ENCODE measurements at places on chromosomes 1 and 21.

- no peak for DNase-seq
Observed at GRCh38 chr1:153202006-153202405, 1.2 kb upstream of the LELP1 start.

GRCh38 chr1:27053977-27054753 lies 41.5 kb upstream of the TENT5B start:
- DNase-seq, result no peak

- no peak for DNase-seq
Observed at GRCh38 chr21:39504230-39504629, 52.5 kb downstream of the SH3BGR start.

DNA sequence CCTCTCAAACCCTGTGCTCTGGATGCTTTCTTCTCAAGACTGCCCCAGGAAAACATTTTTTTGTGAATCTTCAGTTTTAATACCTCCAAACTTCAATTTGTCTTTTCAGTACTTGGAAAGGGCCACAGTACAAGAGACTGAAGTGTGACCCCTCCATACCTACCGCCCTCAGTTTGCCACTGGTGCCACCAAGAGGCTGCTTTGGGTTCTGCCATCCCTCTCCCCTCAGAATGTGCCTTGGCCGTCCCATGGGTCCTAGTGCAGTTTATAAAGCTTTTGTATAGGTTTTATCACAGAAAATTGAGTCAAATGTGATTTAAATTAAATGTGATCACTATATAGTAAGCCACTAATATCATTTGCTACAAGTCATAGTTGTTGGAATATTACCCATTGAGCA lies 60.8 kb upstream of the PGD start:
- DNase-seq, result no peak

GRCh38 chr1:18816808-18817207 lies 42.7 kb downstream of the TAS1R2 start:
- DNase-seq, result no peak

DNA sequence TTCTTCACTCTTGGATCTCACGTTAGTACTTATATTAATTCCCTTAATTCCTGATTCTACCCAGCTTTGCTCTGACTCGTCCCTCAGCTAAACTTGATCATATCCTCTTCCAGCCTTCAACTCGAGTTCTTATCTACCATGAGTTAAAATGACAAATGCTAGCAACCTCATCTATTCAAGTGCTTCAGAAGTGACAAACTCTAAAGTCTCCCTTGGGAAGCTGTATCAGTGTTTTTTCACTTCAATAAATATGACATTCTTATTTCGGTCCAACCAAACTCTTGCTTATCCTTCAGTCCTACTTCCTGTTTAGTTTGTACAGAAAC lies 75.3 kb downstream of the FOXJ3 start:
- no peak for DNase-seq

DNA sequence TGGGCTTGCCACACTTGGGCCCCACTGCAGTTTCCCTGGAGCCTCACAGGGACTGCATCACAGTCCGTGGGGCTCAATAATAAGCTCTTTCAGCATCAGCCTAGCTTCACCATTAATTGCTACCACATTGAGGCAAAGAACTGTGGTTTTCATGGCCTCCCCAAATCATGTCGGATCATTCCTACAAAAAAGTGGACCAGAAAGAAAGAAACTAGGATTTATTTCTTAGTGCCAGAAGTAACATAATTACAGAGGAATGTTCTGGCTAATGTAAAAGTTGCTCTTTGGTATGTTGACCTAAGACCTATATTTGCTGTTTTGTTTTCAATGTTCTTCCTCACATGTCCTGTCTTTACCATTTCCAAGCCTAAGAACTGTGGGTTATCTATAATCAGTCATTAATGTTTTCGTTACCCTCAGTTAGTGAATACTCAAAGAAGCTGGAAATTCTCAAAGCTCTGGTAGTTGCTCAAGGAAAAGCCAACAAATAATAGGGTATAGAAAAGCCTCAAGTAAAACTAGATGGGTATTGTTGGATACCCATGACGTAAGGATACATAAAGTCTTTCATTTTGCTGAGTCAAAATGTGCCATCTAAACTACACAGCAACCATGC lies 173.9 kb downstream of the LTN1 start:
- no peak for DNase-seq

GRCh38 chr1:2496746-2497145 lies 20.7 kb downstream of the PLCH2 start:
- DNase-seq, result no peak

DNA sequence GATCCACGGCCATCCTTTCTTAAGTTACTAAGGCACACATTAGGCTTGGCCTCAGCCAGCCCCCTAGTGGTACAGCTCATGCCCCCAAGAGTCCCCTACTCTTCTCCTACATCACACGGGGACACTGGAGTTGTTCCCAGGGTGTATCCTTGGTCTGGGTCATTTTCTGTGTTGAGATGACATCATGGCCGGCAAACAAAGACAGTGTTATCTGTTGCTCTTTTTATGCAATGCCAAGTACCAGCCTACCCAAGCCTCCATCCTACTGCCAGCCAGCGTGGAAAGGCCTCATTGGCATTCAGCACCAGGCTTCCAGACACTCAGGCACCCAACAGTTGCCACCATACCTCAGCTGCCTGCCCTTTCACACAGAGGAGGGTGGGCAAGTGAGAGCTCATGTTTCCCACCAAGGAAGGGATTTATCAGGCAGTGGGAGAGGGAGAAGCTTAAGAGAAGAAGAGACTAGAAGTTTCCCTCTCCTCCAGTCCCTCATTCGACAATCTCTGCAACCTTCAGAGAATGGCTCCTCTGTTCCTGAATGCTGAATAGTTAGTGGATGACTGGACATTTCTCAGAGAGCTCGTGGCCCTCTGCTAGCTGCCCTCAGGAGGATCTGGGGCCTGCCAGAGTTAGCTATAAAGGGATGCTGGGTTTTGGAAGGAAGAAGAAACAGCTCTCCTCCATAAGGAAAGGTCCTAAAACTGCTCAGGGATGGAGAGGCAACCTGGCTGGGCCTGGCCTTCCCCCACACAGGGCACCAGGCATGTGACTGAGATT lies 17.7 kb downstream of the CBR1 start:
- DNase-seq, result no peak

GRCh38 chr1:227546059-227546458 lies 17.3 kb upstream of the ZNF678 start:
- no peak for DNase-seq

DNA sequence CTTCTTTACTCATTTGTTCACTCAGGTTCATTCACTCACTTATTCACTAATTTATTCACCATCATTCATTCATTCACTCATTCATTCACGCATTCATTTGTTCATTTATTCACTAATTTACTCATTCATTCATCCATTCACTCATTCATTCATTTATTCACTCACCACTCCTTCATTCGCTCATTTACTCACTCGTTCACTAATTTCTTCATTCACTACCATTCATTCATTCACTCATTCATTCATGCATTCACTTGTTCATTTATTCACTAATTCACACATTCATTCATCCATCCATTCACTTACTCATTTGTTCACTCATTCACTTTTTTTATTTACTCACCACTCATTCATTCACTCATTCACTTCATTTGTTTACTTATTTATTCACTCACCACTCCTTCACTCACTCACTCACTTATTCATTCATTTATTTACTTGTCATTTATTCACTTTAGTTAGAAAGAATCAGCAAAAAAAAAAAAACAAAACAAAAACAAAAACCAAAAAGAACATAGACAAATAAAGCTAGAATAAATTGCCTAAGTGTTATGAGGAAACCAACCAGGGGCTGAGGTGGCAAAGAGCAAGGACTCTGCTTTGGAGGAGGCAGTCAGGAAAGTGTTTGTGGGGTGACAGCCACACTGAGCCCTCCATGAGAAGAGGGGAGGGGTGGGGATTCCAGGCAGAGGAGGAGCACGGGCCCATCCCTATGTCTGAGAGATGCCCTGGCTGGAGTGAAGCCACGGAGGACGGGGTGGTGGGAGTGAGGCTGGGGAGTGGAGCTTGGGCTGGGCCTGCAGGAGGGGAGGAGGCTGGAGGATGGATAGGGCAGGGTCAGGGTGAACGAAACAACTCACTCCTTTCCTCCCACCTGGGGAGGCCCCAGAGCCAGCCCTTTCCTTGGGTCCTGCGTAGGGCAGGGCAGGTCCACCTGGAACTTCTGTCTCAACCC lies 129.2 kb upstream of the WNT4 start:
- no peak for DNase-seq

- no peak for DNase-seq
Observed at GRCh38 chr1:116130356-116130755, 19.2 kb downstream of the MAB21L3 start.

GRCh38 chr1:24420547-24420946 lies 4.9 kb downstream of the NIPAL3 start:
- no peak for DNase-seq

DNA sequence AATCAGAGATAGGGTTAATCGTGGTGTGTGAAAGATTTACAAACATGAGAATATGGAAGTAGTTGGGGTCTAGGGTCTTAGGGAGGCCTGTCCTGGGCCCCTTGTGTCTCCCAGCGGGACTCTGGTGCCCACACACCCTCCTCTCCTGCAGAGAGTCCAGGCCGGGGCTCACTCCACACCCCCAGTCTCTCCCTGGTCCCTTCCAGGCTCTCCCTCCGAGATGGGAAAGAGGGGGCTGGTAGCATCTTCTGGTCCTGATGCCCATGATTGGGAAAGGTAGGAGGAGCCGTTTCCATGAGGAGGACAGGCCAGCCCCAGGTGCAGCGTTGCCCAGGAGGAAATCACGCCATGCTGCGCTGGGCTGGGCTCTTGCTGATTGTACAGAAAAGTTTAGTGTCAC lies 26.6 kb downstream of the PCNT start:
- no peak for DNase-seq

DNA sequence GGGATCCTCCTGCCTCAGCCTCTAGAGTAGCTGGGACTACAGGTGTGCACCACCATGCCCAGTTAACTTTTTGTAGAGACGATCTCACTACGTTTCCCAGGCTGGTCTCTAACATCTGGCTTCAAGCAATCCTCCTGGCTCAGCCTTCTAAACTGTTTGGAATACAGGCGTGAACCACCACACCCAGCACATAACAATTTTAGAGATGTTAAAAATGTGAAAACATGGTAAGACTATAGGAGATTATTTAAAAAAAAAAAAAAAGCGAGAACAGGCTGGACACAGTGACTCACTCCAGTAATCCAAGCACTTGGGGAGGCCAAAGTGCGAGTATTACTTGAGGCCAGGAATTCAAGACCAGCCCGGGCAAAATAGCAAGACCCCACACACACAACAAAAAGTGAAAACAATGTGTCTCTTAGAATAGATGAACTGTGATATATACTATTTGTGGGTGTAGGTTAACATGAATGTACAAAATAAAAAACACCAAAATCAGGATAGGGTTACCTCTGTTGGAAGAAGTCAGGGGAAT lies 19.6 kb downstream of the CCDC18 start:
- DNase-seq, result no peak

DNA sequence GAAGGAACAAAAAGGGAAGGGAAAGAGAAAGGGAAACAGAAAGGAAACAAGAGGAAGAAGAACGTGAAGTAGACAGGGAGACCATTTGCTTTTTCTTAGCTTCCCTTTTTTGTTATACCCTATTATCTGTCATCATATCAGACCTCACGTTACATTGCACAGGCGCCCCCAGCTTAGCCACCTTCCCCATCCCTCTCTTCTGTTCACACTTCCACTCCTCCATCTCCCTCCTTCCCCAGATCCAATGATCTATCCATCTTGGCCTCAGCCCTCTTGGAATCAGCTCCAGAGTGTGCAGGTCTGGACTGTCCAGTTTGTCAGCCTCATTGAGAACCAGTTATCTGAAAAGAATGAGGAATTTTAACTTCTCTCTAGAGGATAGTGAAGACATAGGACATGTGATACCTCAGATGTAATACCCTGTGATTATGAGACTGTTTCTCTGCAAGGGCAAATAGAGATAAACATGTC lies 101.1 kb upstream of the ERRFI1 start:
- no peak for DNase-seq

DNA sequence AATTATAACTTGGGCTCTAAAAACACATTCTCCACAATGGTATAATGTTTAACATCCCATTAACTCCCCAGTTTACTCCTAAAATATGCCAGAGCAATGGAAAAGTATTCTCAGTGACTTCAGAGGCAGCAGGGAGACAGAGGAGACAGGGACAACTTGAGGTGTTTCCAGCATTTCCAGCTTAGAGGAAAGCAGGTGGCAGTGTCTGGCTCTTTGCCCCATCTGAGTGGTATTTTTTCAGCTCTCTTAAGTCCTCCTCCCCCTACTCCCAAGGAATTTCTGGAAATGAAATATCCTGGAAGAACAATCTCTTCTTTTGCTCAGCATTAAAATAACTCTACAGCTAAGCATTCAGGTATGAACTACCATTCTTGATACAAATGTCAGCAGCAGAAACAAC lies 10.8 kb upstream of the ERMAP start:
- no peak for DNase-seq

- DNase-seq, result no peak
Observed at GRCh38 chr21:38743772-38744529, 61.8 kb upstream of the ETS2 start.

DNA sequence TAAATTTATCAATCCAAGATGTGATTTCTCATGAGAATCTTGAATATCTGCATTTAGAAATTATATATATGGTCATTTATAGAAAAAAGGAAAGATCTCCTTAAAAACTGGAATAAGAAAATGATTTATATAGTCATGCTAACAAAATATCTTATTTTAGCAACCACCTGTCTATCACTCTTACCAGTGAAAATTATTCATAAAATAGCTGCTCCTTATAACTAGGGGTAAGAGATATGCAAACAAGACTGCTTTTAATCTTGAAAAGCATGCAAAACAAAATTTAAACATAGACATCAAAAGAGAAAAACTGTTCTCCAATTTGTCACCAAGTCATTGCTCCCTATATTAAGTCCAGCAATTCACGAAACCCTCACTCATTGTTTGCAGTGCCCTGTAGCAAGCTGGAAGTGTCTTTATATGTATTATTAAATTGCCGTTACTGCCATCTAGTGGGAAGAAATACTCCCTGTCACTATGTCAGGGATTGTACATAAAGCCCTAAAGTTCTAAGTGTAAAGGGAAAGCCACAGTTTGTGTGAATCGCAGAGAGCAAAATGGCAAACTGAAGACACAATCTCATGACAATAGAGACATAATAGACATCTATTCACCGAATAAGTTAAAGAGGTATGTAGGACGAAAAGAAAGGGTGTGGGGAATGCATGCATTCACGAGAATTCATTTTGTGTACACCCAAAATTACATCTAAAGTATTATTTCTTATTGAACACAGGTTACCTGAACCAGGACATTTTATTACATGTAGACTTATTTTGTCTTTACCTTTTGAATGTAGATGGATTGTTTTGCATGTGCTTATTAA lies 600.5 kb downstream of the USP25 start:
- no peak for DNase-seq

DNA sequence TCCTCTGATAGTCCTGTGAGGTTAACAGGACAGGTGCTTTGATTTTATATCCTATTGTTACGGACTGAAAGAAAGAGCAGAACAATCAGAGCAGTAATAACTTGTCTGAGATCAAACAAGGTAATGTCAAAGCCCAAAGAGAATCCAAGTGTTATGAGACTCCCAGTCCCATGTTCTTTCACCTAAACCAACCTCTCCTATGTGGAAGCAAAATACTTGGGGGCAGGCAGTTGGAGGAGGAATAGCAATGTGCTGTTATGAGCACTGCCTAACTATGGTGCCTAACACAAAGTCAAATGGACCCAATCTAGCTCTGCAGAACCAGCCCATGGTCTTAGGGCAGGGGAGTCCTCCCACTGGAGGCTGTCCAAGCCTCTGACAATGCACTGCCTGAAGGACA lies 28.1 kb downstream of the ACBD3 start:
- no peak for DNase-seq

Measured in stimulated activated CD8-positive, alpha-beta memory T cell treated with anti-CD3 and anti-CD28 coated beads, Interleukin-12 subunit alpha, Interleukin-12 subunit beta, amount 100 ng/mL, for 4 hours (primary cell).